ENCODE measurements at places on chromosomes 3 and 15.

GRCh38 chr15:94360251-94360685 is 128.9 kb downstream of the MCTP2 start:
- DNase-seq = no peak

DNA sequence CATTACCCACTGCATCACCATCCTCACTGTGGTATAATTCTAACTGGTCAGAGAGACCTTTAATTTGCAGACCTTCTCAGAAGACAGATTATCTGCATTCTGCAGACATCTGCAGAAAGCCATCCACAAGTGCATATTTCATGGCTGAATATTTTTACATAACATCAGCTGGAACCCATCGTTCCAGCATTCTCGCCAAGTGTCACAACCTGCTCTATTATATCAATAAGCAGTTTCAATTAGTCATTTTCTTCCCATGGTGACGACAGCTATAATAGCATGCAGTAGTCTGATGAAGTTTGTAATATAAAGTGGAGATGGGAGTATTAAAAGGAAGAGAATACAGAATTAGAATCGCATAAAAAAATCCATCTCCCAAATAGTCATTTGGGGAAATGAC is 334.7 kb downstream of the FHIT start:
- no peak for DNase-seq

GRCh38 chr3:106446271-106446670 is 577.5 kb upstream of the CBLB start:
- DNase-seq = no peak

GRCh38 chr3:18558507-18558906 is 133.4 kb upstream of the SATB1 start:
- DNase-seq = no peak

- DNase-seq = no peak
Observed at GRCh38 chr3:3875491-3875890, 76.3 kb downstream of the LRRN1 start.

DNA sequence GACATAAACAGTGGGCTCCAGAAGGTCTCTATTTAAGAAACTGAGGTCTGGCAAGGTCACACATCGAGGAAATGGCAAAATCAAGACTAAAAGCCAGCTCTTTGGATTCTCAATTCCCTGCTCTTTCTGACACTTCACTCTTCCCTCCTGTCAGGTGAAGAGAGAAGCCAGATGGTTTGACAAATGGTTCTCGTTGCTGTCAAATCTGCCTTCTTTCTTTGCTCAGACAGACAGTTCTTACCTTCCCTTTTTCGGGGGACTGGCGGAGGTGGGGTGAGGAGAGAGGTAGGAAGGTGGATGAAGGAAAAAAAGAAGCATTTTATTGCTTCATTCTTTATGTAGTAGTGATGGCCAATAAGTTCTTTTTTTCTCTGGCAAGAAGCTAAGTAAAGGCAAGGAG is 133.4 kb downstream of the LPP start:
- DNase-seq = no peak

- DNase-seq = no peak
Observed at GRCh38 chr3:8619548-8619947, 25.1 kb downstream of the SSUH2 start.

DNA sequence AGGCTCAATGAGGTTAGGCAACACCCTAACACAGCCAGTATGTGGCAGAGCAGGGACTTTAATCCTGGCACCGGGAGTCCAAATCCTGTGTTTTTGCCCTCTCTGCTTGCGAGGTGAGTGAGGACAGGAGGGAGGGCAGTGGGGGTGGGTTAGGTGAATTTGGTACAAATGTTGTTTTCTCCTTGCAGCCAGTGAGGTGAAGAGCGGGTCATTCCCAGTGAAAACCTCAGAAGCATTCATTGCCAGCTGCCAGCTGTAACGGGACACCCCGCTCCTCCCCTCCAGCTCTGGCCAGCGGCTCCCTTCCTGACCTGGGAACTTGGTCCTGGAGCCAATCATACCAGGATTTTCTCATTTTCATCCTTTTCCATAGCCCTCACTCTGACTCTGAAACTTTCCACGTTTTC is 45.7 kb upstream of the RAB6B start:
- no peak for DNase-seq

DNA sequence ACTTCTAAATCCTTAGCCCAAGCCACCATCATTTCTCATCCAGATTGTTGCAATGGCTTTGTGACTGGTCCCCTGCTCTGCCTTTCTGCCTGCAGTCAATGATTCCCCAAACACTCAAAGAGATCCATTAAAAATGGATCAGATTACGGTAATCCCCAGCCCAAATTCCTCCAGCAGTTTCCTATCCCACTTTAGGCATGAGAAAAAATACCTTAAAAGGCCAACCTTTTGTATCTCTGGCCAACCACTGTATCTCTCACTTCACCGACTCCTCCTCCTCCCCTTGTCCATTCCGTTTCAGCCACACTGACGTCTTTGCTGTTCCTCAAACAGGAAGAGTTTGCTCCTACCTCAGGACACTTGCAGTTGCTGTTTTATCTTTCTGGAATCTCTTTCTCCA is 20.9 kb upstream of the IL1RAP start:
- no peak for DNase-seq

DNA sequence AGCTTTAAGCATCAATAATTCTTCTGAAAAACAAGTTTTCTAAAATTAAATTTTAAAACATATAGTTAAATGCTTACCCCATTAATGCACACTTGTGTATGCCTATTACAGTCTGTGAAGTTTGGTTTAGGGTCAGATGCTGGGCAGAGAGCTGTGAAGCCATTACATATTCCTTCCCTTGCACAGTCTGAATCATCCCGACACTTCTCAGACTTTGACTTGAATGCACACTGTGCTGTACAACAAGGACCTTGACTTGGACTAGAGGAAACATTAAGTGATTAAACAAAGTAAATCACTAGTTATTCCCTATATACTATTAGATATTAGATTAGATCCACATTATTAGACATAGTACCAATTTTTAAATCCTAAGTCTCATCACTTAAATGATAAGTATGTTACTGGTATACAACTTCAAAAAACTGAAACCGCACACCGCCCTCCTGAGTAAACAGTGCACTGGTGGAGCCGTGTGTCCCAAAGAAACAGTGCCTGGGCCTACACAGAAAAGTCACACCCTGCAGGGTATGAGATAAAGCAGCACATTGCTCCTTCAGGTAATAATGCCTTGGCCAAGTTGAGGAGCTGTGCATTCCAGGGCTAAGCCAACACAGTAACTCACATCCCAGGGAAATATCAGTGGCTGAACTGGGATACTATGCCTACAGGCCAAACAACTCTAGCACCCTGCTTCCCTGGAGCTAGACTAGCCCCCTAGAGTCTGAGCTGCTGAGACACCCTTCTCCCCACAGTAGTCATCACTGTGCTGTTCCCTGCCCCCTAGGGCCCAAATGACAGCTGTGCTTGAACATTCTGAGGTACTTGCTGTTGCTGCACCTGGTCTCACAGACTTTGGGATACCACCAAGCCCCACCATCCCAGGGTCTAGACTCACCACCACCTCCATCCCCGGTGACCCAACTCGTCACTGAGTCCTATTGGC is 137.5 kb downstream of the ADAM10 start:
- no peak for DNase-seq

- DNase-seq = no peak
Observed at GRCh38 chr15:40693904-40694687, 878 bp upstream of the RAD51 start.
